ENCODE measurements at places on chromosomes 4 and X.

DNA sequence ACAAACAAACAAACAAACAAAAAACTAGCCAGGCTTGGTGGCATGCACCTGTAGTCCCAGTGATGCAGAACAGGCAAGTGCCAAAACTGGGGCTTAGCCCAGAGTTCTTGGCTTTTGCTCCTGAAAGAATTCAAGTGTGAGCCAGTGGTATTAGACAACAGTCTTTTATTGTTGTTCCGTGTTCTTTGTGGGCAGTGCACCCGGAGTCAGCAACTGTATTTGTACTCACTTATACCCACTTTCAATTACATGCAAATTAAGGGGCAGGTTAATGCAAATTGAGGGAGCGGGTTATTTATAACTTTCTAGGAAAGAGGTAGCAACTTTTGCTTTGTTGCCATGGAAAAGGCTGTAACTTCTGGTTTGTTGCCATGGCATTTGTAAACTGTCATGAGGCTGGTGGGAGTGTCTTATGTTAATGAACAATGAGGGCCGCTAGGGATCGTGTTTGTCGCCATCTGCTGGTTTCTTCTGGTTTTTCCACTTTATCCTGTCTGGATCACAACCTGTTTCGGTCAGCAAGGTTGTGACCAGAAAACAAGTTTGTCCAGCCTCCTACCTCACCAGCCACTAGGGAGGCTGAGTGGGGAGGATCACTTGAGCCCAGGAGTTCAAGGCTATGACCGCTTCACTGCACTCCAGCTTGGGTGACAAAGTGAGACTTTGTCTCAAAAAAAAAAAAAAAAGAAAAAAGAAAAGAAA, 88.8 kb upstream of the ESX1 start:
- DNase-seq, result peak; percentile 0

DNA sequence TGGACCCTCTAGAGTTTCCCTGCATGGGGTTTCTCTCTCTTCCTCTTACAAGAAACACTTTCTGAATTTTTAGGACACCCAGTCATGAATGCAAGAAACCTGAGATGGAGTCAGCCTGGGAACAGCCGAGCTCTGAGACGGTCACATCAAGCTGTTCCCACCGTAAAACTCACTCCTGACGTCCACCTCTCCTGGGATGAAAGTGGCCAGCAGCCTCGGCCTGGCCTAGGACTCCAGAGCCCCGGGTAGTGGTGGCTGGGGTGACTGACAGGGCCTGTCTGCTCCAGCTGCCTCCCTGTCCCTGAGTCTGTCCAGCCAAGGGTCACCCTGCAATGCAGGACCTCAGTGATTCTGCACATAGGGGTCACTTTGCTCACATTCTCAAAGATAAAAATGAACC, 217.8 kb downstream of the SHOX start:
- no peak for DNase-seq

- no peak for DNase-seq
Observed at GRCh38 chr4:105137121-105137875, 9.4 kb upstream of the TET2 start.

DNA sequence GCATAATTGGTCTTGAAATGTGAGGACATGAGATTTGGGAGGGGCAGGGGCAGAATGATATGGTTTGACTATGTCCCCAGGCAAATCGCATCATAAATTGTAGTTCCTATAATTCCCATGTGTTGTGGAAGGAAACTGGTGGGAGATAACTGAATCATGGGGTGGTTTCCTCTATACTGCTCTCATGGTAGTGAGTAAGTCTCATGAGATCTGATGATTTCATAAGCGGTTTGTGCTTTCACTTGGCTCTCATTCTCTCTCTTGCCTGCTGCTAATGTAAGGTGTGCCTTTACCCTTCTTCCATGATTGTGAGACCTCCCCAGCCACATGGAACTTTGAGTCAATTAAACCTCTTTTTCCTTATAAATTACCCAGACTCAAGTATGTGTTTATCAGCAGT, 2595.9 kb downstream of the PCDH7 start:
- DNase-seq, result no peak

GRCh38 chr4:71366766-71367165, 27.9 kb downstream of the SLC4A4 start:
- DNase-seq, result no peak

- no peak for DNase-seq
Observed at GRCh38 chrX:66023385-66024091, 16.3 kb downstream of the VSIG4 start.

GRCh38 chr4:8414377-8414776, 26.1 kb downstream of the ACOX3 start:
- no peak for DNase-seq

DNA sequence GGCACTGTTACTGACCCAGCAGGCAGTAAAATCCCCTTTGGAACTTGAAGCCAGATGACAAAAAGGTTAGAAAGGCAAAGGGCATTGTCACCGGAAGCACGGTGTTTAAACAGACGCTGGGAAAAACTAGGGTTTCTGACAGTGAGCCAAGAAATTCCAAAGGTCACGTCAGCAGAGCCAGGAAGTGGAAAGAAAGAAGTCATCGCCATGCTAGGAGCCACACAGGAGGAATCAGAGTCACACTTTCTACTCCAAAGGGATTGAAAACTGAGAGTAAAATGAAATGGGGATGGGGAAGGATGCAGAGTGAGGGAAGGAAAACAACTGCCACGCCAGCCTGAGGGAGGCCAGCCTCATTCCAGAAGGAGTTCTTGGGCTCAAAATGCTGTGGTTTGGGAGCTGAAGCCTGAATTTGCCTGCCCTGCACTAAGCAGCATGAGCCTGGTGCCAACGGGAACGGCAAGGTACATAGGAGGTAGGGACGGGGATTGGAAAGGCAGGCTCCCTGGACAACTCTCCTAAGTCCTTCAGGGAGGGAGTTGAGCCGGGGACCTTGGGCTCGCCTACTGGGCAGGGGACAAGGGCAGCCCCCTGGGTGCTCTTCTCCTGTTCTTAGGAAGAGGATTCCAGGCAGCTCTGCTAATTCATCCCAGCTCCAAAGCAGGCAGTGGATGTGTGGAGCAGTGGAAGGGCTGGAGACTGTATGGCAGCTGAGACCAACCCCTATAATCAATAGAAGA, 66.8 kb downstream of the SOWAHB start:
- DNase-seq, result no peak

GRCh38 chrX:136477026-136477425, 10.7 kb upstream of the BRS3 start:
- DNase-seq, result no peak

DNA sequence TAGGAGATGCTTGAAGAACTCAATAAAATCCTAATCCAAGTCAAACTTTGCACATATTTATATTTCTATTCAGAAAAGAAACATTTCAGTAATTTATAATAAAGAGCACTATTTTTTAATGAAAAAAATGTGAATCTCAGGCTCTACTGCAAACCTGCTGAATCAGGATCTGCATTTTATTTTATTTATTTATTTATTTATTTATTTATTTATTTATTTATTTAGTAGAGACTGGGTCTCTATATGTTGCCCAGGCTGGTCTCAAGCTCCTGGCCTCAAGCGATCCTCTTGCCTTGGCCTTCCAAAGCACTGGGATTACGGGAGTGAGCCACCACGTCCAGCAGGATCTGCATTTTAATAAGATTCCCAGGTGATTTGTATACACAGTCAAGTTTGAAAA, 16.0 kb downstream of the SUPT20HL1 start:
- no peak for DNase-seq

- no peak for DNase-seq
Observed at GRCh38 chrX:11567528-11568220, 98.0 kb downstream of the ARHGAP6 start.

DNA sequence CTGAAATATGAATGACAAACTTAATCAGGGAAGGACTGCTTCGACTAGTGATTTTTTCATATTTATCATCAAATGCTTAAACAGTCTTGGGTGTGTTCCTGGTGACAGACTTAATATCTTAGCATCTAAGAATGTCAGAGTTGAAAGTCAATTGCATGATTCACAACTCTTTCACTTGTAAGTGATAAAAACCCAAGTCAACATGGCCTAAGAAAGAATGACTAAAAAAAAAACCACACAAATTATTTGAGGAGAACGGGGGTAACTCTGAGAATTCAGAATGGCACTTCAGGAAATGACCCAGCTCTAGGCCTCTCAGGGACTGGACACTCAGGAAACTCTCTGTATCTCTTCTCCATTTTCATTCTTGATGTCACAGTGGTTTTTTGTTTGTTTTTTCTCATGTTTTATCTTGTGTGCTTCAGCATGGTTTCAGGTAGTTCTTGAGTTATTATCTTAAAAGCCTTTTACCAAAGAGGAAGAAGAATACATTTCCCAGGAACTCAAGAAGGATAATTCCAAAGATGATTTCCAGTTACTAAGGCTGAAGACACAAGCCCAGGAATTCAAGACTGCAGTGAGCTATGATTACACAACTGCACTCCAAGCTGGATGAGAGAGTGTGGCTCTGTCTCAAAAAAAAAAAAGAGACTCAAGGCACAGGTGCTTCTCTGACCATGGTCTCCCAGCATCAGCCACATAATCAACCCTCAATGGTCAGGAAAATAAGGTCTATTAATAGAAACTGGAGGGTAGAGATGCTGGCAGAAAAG, 1697.8 kb upstream of the IGFBP7 start:
- no peak for DNase-seq

GRCh38 chr4:26576231-26576739, 7.6 kb upstream of the TBC1D19 start:
- no peak for DNase-seq

GRCh38 chr4:2685541-2685940, 70.6 kb downstream of the TNIP2 start:
- no peak for DNase-seq

- no peak for DNase-seq
Observed at GRCh38 chr4:61201561-61201960, 1.4 kb downstream of the ADGRL3 start.

GRCh38 chr4:168610911-168611530, 114.2 kb downstream of the PALLD start:
- DNase-seq, result no peak

GRCh38 chr4:134668237-134668636, 466.6 kb upstream of the PABPC4L start:
- DNase-seq, result no peak

- DNase-seq, result no peak
Observed at GRCh38 chrX:48606091-48606490, 8.8 kb downstream of the WDR13 start.

GRCh38 chr4:181860668-181861067, 382.5 kb upstream of the TENM3 start:
- no peak for DNase-seq

DNA sequence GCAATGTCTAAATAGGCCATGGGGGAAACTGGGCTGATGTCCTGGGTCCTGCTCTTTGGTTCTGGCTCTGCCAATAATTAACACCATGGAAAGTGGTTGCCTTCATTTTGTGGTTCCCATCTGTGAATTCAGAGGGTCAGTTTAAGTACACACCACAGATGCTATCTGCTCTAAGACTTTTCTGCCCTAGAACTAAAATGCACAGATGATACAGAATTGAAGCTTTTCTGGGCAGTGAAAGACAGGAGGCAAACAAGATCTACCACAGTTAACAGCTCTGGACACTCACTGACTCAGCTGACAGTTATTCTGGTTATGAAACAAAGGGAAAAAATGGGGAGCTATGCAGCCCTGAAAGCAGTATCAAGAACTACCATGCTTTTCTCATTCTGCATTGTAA, 37.3 kb downstream of the APBB2 start:
- no peak for DNase-seq

GRCh38 chr4:183097231-183098018, 1.6 kb upstream of the WWC2 start:
- DNase-seq, result no peak

DNA sequence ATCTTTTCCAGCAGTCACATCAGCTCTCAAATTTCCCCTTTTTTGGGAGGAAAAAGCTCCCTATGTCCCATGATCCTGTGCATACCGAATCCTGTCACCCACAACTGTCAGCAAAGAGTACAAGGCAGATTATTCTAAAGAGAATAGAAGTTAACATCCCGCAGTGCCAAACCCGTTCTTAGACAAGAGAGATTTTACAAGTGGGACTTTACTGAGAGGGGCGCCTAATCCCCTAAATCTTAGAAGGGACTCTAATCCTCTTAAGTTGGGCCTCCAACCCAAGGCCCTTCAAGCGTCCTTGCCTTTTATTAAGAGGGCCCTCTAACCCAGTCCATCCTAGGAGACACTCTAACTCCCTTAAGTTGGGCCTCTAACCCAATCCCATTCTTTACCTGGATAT, 193.9 kb downstream of the CPXCR1 start:
- no peak for DNase-seq

DNA sequence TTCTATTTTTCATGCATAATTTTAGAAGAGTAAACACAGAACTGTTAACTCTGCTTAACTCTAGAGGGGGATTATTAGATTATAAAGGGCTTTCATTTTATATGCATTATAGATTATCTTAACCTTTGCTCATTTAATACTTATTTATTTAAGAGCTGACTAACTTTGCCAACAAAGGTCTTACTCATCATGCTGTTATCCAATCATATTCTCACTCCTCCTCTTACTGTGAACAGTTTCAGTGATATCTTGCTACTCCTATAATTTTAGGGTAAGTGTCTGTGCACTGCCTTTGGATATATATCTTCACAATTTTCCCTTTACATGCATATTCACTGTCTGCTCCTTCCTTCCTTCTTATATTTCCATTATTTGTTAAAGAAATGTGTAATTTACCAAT, 1814.9 kb downstream of the STIM2 start:
- no peak for DNase-seq

- no peak for DNase-seq
Observed at GRCh38 chr4:63717384-63717783, 691.9 kb downstream of the TECRL start.

DNA sequence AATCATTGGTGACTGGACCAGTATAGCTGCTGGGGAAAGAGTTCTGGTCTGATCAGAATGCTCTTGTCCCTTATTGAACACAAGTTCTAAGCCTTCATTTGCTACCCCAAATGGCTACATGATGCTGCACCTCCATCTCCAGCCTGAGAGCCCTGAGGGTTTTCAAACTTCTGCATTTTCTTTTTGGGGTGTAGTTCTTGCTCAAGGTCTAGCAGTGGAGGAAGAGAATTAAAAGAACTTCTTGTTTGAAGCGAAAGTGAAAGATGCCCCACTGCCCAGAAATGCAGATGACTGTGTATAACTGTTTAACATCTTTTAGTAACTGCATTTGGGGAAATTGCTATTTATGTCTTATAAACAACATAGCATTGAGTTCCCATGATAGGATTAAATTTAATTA, 38.5 kb downstream of the LAMTOR3 start:
- DNase-seq, result no peak

DNA sequence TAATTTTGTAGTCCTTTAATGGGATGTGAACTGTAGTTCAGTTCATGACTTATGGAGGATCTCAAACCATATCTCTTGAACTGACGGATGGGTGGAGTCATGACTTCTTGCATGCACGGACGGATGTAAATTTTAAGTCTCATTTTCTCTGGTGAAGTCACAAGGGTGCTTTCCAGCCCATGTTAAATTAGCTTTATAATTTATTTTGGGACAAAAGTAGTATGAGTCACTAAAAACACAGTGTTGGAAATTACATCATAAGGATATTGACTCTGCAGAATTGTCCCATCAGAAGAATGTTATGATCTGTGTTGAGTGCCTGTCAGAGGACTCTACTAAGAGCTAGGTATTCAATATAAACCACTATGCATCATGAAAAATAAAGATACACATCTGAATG, 6.8 kb upstream of the PAGE5 start:
- DNase-seq, result no peak

GRCh38 chr4:7158991-7159390, 33.3 kb upstream of the SORCS2 start:
- DNase-seq, result no peak

- DNase-seq, result no peak
Observed at GRCh38 chr4:168183717-168184571, 91.6 kb downstream of the ANXA10 start.
